ENCODE measurements at places on chromosomes 6 and 20.

- no peak for DNase-seq
Observed at GRCh38 chr6:156256161-156256560, 521.0 kb upstream of the ARID1B start.

DNA sequence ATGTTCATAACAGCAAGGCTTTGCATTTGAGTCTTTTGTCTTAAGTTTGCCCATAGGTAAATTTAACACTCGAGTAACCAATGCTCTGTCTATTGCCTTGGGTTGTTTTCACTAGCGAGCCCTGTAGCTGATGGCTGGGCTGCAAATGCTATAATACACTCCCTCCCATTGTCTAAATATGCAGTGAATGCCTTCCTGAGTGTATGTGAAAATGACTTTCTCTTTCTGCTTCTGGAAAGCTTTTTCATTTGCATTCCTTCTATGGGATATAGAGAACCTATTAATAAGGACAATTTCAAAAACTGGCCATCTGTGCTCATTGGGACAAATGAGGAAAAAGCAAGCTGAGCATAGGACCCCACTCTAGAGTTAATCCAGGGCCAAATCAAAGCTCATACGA lies 156.5 kb upstream of the FBXL4 start:
- no peak for DNase-seq

DNA sequence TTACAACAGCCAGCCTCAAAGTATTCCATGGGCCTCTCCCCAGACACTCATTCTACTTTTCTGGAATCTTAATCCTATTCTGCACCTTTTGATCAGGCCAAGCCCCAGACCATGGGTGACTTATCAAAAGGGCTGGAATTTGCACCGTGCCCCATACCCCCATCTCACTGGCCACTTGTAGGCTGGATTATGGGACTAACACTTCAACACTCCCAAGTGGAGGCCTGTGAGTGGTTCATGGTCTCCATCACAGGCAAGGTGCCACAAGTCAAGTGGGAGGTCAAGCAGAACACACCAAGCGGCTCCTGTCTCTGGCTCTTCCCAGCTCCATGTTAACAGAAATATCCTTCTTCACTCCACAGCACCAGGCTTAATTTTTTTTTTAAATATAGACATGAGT lies 212.3 kb upstream of the HEY2 start:
- DNase-seq = no peak

GRCh38 chr6:134880487-134881190 lies 69.3 kb downstream of the ALDH8A1 start:
- no peak for DNase-seq

GRCh38 chr6:25465941-25466340 lies 186.1 kb upstream of the SCGN start:
- no peak for DNase-seq

- DNase-seq = no peak
Observed at GRCh38 chr20:1505871-1506270, 14.7 kb upstream of the SIRPB2 start.

- no peak for DNase-seq
Observed at GRCh38 chr6:159620947-159621346, 72.1 kb downstream of the SOD2 start.

- DNase-seq = no peak
Observed at GRCh38 chr6:79072640-79073181, 5.3 kb downstream of the PHIP start.

DNA sequence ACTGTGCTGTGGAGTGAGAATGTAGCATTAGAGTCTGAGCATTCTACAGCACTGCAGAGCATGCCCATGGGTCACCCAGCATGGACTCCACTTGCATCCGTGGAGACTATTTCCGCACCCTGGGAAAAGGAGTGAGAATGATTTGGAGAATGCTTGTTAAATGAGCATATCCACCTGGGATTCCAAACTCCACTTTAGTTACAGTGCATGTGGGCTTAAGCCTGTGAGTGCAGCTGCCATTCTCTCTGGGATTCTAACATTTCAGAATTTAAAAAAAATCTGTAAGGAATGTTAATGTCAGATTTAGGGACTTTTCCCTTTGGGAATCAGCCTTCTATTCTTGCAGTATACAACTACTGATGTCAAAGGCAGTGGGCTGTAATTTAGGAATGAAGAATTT lies 33.4 kb downstream of the KIF25 start:
- no peak for DNase-seq

DNA sequence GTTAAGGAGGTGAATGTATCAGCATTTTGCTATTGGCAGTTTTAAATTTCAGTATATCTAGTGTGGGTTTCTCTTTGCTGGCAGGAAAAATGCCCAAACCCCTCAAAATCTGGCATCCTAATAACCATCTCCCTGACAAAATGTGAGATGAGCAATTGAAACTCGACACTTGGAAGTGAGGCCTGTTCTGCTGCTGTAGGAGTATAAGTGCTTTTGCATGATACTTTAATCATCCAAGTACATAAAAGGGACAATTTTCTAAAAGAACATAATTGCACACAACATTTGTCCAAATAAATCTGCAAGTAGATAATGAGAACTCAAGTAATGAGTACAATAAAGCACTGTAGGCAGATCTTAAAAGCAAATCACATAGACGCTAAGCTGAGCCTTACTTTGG lies 36.5 kb downstream of the LAMP5 start:
- no peak for DNase-seq

DNA sequence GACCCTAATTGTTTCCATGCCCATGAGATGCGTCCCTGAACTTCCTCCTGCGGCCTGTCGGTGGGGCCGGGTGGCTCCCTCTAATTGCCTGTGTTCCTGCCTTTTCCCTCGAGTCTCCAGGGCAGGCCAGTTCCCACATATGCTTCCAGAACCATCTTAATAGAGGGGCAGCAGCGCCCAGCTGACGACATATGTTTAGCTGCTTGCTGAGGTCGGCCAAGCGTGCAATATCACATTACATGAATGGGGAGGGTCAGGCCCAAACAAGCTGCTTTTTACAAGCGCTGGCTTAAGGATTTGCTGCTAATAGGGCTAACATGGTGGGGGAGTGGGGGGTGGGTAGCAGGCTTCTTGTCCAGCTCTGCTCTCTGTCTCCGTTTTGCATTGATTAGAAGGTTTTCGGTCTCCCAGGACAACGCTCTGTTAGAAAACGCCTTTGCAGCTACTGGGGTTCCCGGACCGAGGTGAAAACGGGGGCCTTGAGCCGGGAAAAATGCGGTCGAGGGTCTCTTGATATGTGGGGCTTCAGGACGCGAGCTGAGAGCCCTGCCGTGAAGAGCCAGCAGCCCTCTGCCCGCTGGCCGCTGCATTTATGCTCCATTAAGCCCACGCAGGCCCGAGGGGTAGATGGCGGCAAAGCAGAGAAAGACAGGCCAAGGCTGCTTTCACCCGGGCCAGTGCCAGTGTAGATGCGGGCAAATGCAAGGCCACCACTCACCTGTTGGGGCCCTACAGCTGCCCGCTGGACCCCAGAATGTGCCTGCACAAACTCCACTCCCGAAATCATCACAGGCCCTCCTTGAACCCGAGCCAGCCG lies 308.5 kb downstream of the BMP7 start:
- DNase-seq = no peak

DNA sequence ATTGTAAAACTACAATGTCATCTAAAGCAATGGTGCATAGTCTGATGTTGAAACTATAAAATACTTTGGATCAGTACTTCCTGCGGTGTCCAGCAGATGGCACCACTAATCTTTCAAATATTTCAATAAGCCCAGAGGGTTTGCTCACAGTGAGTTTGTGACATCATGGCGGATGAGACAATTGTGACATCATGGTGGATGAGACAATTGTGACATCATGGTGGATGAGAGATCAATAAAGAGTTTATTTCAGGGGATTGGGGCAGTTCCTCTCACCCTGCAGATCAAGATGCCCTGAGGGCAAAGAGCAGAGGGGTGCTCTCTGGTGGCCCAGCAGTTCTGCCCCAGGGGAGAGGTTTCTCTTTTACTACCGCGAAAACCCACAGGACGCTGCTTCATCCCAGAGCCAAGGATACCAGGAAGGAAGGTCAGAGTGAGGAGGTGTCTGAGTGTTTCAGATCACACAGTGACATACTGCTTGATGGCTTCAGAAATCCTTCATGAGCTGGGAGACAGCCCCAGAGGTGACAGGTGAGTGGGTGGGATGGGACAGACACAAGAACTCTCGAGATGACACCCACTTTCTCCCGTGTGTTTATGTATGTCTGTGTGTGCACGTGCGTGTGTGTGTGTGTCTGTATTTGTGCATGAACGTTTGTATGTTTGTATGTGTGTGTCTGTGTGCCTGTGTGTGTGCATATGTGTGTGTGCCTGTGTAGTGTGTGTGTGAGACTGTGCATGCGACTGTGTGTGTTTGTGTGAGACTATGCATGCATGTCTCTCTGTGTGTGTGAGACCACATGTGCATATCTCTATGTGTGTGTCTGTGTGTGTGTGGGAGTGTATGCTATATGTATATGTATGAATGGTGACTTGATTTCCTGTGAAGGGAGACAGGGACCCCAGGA lies 7.3 kb upstream of the ULBP2 start:
- no peak for DNase-seq

- no peak for DNase-seq
Observed at GRCh38 chr6:70538376-70538775, 28.4 kb upstream of the SDHAF4 start.

DNA sequence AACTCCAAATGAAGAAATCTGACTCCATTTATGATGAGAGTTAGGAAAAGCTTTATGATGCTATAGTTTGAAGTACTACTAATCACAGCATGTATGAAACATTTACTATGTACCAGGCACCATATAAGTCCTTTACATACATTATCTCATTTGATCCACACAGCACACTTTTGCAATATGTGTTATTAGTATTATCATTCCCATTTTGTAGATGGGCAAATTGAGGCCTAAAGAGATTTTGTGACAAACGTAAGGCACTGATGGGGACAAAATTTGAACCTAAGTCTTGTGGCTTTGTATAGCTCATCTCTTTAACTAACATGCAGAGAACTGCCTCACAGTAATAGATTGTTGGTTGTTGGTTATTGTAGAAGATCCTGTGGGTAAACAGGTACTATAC lies 14.2 kb upstream of the TNFRSF21 start:
- no peak for DNase-seq

- no peak for DNase-seq
Observed at GRCh38 chr6:14985366-14985765, 260.5 kb upstream of the JARID2 start.

- DNase-seq = no peak
Observed at GRCh38 chr6:144549837-144550747, 265.0 kb downstream of the UTRN start.
